ENCODE measurements at places on chromosomes 7 and 10.
A peak's percentile ranks its signal among the peaks of the same experiment; 100 is the strongest.

GRCh38 chr10:105761576-105762260 is 1120.6 kb downstream of the SORCS3 start:
- no peak for DNase-seq

DNA sequence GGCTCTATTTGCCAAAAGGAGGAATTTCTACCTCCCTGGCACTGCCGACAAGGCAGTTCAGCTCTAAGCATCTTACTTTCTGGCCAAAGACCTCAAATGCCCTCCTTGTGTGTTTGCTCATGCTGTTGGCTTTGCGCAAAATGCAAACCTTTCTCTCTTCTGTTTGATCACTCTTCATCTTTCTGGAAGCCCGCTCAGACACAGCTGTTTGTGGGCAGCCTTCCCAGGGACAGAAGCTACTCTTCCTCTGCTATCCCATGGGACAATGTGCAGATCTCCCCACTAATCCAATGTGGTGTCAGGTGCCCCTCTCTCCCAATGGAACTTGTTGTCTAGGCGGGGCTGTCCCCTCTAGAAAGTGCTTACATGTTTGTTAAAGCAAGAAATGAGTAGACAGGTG is 278.7 kb downstream of the CCSER2 start:
- DNase-seq, result no peak

GRCh38 chr7:17369691-17370426 is 71.4 kb downstream of the AHR start:
- peak; percentile 27 for DNase-seq

GRCh38 chr7:174716-175115 is 17.7 kb upstream of the FAM20C start:
- DNase-seq, result no peak

GRCh38 chr7:39183796-39184195 is 206.1 kb downstream of the POU6F2 start:
- no peak for DNase-seq

- DNase-seq, result no peak
These were observed 334.6 kb downstream of the CRPPA start for GRCh38 chr7:16086743-16087142.

DNA sequence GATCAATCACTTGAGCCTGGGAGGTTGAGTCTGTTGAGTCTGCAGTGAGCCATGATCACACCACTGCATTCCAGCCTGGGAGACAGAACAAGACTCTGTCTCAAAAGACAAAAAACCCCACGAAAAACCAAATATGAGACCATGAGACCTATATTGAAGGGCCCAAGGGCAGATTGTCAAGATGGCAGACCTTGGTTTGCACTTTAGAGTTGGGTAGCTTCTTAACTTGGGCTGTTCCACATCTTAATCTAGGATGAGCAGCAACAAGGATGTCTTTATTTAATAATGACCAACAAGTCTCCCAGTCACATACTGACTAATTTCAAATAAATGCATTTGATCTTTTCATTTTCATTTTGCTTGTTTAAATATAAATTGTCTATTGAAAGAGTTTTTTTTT is 43.8 kb downstream of the KAT6B start:
- no peak for DNase-seq

- DNase-seq, result peak; percentile 54
These were observed 158.0 kb upstream of the ITGB1 start for GRCh38 chr10:33115738-33116719.

DNA sequence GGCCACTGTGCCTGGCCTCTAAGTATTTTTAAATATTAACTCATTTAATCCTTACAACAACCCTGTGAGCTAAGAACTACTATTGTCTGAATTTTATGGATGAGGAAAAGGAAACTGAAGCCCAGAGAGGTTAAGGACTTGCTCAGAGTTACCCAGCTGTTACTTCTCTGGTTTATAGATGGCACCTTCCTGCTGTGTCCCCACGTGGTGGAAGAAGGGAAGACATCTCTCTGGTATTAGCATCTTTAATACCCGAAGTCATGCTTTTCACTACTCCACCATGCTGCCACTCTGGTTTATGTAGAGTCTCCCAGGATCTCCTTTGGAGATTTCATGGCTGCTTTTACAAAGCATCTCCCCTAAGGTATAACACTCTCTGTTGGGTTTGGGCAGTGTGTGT is 105.5 kb upstream of the MKLN1 start:
- no peak for DNase-seq

- no peak for DNase-seq
These were observed 39.9 kb upstream of the AGK start for GRCh38 chr7:141511316-141511675.

DNA sequence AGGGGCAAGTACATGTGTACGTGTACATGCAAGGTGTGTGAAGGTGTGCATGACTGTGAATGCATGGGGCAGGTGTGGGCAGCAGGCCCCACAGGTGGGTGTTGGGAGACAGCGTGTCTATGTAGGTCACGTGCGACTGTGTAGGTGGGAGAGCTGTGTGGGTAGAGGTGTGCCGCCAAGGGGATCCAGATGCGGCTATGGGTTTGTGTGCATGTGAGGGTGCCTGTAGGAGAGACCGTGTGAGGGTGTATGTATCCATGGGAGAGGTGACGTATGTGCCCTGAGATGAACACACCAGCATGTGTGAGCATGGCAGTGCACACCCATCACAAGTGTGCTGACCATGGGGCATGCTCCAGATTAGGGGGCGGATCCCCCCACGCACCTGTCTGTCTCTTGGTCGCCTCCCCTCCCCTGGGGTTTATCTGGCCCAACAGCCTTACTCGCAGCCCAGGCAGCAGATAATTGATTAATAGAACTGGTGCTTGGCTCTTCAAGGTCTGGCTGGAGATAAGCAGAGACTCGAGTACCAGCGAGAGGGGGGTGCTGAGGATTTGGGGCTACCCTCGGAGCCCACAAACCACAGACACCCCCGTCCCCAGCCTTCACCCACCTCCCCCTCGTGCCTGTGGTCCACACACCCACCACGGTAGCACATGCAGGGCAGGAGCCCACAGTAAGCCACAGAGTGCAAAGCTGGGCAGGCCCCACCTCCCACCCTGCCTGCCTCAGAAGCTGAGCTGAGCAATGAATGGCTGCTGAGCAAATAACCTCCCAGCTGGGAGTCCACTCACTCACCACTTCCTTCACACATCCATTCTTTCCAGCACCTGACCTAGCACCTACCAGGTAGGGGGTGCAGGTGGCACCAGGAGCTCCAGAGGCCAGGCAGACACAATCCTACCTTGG is 41.4 kb upstream of the ZMIZ1 start:
- DNase-seq, result no peak

DNA sequence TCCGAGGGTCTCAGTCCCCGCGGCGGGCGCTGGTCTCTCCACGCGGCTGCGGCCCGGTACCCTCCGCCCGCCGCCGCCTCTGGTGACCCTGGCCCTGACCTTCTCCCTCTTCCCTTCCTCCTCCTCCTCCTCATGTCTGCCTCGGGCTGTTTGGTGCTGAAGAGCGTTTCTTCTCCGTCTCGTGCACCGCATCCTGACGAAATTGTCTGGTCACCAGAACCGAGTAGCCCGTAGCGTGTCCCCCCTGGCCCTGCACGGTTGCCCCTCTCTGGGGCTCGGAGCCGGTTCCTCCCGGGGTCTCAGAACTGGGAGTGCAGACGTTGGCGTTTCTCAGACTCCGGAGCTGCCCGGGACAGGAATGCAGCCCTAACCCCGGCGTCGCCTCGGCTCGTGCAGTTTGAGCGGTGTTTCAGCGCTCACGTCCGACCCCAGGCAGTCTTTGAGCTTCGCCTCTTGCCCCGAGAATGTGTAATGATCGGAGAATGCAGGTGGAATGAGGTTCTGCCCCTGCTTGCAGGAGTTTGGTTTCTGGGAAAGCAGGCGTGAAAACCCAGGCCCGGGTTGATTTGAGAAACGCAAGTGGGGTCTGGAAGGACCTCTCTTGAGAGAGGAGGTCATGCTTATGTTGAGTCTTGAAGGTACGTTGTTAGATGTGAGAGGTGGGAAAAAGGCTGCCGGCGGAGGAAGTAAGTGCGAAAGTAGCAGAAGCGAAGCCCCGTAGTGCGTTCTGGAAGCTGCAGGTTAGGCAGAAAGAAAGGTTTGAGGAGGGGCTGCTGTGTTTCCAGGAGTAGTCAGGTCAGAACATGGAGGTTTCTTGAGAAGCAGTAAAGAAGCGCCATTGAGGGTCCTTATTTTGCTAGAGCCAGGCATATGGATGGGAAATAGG is 743 bp downstream of the RBM17 start:
- DNase-seq, result peak; percentile 58

DNA sequence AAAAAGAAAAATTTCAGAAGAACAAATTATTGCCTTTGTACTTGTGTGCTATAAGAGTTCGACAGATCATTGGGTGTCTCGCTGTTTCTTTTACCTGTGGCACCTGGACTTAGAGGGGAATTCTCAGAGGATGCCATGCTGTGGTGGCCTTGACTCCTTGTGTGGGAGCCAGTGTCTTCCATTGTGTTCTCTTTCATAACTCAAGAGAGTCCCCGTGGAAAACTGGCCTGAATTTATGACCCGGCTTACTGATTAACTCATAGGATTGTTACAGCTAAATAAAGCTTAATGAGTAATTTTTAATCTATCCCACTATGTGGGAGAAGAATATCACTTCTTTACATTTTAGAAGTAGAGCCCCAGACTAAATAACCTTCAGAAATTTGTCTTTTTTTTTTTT is 54.5 kb downstream of the UBE3C start:
- no peak for DNase-seq

DNA sequence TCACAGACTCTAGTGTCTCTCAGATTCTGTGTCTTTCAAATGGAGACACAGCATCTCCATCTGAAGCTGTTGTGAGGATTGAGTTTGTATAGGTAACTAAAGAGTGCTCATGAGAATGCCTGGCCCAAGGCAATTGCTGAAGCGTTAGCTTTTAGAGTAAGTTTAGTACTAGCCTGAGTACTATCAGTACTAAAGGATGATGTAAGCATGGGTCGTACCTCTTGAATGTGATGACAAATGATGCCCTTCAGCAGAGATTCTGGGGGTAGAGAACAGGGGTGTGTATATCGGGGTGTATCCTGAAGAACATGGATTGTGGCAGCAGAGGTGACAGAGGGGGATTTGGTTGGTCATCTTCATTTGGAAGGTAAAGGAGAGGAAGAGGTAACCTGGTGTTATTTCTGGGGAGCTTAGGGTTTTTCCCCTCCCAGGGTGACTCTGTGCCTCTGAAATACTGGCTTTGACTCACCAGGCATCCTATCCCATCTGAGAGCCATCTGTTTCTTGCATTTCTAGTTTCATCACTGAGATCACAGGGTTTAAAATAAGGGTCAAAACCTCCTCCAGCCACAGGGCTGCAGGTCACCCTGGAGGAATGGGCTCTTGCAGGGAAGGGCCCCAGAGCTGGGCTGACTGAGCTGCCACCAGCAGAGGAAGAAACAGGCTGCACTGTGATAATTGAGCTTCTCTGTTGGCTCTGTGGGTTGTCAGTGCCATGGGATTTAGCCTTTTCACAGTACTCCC is 756.0 kb downstream of the KCNMA1 start:
- no peak for DNase-seq
